ENCODE measurements at places on chromosomes 6 and 20.

GRCh38 chr20:50366270-50367103, 143.7 kb upstream of the PTPN1 start:
- DNase-seq, result peak; percentile 86

GRCh38 chr6:85865420-85866369, 223.0 kb upstream of the SYNCRIP start:
- DNase-seq, result peak; percentile 85

DNA sequence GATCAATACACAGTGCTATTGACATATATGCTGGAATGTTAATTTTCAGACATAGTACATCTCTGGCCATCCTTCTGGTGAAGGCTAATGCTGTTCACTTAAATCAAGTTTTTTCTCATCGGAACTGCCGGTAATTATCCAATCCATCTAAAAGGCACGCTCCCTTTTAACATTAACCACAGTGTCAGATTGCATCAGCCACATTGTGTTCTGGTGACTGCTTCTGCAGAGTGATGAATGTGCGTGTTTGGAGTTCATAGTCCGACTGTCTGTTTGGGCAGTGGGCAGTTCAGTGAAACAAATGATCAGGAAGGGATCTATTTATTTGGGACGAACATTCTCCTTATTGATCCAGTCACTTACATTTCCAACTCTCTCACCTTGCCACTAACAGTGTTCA, 49.5 kb downstream of the SOBP start:
- no peak for DNase-seq

DNA sequence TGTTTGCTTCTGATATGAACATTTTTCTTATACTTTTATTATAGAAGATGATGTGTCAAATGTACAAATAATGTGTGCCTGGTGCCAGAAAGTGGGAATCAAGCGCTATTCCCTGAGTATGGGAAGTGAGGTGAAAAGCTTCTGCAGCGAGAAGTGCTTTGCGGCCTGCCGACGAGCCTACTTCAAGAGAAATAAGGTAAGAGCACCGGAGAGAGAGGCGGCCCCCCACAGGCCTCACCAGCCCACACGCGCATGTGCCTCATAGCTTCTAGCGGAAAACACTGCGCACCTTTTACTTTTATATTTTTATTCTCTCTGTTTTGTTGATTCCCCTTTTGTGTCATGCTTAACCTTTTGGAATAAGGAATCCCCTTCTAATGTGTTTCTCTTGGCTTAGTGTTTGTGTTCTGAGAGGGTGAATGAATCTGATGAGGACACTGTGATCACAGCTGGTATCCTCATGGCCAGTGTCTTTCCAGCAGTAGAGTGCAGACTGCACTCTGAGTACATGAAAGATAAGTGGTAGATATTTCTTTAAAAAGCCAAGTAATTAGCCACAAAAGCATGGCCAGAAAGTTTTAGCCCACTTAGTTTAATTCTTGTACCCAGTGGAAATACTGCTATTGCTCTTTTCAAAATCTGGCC, 43.6 kb downstream of the SOBP start:
- no peak for DNase-seq

DNA sequence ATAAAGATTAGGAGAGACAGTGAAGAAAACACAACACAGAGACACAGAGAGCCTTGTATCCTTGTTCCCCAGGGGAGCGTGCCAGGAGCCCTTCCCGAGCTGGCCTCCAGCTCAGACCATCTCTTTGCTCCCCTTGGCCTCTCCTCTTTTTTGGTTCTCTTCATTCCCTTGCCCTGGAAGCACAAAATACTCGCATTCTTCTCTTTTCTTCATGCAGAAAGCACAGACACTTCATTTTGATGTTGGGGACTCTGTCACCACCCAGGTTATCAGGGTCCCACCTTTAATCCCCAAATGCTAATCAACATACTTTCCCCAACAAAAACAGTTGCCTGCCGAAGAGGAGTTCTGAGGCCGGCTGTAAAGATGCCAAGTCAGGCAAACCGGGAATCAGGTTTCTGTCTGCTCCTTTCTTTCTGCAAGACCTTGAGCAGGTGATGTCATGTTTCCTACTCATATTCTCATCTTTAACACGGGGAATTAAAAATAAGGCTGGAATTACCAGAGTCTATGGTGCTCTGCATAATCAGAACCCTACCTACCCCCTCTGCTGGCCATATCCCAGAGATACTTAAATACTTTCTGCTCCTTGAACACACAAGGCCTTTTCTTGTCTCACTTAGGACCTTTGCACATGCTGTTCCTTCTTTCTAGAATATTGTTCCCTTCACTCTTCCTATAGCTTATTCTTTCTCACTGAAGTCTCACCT, 21.7 kb downstream of the TGM6 start:
- DNase-seq, result peak; percentile 40
